ENCODE measurements at places on chromosomes 12 and 14.

DNA sequence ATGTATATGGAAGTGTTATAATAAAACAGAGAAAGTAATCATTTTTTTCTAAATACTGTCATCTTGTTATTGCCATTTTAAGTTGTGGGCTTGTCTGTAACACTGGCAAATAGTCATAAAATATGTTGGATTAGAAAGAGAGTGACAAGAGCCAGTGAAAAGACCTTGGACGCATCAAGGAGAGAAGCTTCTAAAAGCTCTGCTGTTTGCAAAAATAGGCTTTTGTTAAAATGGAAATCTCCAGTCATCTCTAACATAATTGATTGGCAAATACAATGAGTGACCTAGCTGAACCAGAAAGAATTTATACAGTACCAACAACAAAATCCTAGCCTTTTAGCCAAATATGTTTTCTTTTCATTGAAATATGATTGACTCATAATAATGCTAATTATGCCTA lies 245.8 kb upstream of the RMST start:
- DNase-seq = no peak

DNA sequence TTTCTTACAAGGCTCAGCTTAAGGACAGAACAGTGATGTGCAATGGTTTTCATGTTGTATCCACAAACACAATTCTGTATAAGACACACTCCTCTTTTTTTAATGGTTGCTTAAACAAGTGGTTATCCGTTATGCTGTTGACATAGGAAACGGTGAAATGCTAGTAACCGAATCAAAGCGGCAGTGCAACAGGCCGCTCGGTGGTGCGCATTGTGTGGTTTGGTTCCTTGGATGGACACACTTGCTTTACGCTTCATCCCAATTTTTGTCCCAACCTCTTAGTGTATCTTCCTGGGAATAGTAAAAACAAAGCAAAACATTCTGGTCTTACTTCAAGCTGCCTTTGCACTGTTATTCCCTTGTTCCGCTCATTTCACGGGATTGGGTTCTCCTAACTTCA lies 650 bp upstream of the PTGER2 start:
- no peak for DNase-seq

DNA sequence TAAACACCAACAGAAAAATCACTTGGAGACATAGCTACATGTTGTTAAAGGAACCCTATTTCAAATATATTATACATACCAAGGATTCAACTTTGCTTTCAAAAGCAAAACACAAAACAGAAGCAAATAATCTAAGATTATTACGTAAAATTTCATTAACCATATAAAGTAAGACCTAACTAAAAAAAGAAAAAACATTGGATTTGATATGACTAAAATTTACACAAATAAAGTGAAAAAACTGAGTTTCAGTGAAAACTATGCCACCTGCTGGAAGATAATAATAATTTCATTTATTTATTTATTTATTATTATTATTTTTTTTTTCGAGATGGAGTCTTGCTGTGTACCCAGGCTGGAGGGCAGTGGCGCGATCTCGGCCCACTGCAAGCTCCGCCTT lies 45.2 kb downstream of the WDHD1 start:
- no peak for DNase-seq

DNA sequence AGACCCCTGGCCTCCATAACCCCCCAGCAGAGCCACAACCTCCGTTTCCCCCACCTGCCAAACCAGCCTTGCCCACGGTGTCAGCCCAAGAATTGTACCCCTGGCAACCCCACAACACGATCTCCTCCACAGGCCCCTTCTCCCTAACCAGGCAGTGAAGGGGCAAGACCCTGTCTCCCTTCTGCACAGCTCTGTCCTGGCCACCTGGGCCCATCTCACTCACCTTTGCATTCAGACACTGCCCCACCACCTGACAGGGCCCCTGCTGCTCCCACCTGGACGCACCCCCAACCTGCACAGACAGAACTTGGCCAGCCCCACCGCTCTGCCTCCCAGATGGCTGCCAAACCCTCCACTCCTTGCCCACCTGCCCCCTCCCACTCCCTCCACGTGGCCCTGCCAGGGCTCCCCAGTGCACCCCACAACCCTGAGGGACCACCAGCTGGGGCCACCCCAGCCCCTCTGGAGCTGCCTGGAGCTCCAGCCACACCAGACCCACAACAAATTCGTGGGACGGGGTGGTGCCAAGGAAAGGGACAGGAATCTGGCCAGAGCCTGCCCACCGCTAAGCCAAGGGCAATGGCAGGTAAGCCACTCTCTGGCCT lies 11.8 kb downstream of the AHNAK2 start:
- DNase-seq = no peak

DNA sequence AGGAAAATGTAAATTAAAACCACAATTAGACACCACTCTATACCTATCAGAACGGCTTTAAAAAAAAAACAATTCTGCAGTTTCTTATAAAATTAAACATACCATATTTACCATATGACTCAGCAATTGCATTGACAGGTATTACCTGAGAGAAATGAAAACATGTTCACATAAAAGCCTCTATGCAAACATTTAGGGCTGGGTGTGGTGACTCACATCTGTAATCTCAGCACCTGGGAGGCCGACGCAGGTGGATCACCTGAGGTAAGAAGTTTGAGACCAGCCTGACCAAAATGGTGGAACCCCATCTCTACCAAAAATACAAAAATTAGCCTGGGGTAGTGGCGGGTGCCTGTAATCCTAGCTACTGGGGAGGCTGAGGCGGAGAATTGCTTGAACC lies 41.1 kb downstream of the SPTB start:
- DNase-seq = no peak

GRCh38 chr12:12719496-12719895 lies 2.3 kb downstream of the CDKN1B start:
- no peak for DNase-seq

DNA sequence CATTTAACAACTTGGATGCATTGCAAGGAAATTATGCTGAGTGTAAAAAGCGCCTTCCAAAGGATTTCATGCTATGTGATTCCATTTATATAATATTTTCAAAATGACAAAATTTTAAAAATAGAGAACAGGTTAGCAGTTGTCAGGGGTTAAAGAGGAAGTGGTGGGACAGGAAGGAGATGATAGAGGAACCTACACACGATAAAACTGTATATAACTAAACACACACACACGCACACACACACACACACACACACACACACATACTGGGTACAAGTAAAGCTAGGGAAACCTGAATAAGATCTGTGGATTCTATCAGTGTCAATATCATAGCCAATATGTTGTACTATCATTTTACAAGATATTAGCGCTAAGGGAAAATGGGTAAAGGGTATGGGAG lies 17.2 kb downstream of the TTC9 start:
- no peak for DNase-seq
